ENCODE measurements at places on chromosomes 1 and 21.

DNA sequence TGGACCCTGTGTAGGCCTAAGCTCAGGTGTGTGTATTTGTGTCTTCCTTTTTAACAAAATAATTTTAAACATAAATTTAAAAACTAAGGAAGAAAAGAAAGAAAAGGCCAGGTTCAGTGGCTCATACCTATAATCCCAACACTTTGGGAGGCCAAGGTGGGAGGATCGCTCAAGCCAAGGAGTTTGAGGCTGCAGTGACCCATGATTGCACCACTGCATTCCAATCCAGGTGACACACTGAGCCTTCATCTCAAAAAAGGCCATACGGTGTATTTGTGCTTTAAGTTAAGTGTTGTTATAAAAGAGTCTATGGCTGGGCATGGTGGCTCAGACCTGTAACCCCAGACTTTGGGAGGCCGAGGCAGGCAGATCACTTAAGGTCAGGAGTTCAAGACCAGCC lies 8.3 kb downstream of the RAB3B start:
- no peak for DNase-seq

GRCh38 chr1:172442404-172442803 lies 1.5 kb downstream of the PIGC start:
- no peak for DNase-seq

- DNase-seq: no peak
Observed at GRCh38 chr1:150111670-150112069, 38.0 kb upstream of the PLEKHO1 start.

GRCh38 chr21:40179166-40179565 lies 311.9 kb downstream of the PCP4 start:
- DNase-seq: no peak

GRCh38 chr1:200877010-200877409 lies 4.2 kb downstream of the GPR25 start:
- no peak for DNase-seq

All from LNCaP clone FGC (cell line).